Ammon's horn (tissue), 1 donor: ENCODE measurements at places on chromosomes 2 and 18.

DNA sequence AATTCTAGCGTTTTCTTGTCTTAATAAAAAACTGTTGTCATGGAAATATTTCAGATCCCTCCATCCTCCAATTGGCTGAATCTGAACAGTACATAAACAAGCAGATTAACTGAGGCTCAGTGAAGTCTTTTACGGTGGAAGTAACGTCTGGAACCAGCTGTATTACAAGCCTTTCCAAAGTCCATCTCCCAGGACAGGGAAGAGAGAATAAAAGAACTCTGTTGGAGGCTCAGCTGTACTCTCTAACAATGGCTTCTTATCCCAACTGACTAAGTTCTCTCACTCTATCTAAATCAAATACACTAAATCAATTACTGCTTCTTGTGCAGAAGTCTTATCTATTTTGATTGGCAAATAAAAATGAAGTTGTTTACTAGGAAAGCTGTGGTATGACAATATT lies 19.9 kb upstream of the NEDD4L start:
- DNase-seq: peak; percentile 14

GRCh38 chr2:36352701-36353100 lies 2.9 kb upstream of the CRIM1 start:
- DNase-seq: no peak

DNA sequence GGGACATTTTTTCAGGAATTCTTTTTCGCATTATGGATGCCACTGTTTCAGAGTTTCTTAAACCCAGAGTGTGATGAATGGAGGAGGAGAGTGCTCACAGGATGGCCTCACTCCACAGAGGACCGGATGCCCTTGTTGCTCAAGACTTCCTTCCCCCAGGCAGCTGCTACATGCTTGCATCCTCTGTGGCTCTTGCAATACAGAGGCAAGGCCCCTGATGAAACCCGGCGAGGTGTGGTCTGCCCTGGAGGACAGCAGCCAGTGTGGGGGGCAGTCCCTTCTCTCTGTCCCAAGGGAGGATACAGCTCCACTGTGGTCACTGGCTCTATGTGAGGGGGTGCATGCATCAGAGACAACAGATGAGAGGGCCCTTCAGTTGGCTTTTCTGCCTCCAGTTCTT lies 109.6 kb downstream of the SH3RF3 start:
- peak; percentile 78 for DNase-seq

- no peak for DNase-seq
Observed at GRCh38 chr2:197028230-197028629, 101.7 kb upstream of the PGAP1 start.

DNA sequence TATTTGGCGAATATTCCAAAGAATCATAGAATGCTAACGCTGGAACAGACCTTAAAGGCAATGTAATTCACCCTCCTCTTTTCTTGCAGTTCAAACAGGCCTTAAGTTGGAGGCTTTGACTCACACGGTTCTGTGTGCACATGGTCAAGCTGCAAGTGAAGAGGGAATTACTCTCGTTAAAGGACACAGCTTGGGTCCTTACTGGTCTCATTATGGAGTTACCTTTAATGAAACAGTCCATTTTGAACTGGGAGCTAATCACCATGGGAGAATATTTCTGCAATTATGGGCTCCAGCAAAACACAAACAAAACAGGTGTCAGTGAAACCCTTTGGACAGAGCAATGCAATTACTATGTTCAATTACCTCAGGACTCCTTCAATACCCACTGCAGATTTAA lies 135.5 kb downstream of the GAREM1 start:
- DNase-seq: no peak
